Foreskin keratinocyte (primary cell): ENCODE measurements at places on chromosomes 5 and 9.

DNA sequence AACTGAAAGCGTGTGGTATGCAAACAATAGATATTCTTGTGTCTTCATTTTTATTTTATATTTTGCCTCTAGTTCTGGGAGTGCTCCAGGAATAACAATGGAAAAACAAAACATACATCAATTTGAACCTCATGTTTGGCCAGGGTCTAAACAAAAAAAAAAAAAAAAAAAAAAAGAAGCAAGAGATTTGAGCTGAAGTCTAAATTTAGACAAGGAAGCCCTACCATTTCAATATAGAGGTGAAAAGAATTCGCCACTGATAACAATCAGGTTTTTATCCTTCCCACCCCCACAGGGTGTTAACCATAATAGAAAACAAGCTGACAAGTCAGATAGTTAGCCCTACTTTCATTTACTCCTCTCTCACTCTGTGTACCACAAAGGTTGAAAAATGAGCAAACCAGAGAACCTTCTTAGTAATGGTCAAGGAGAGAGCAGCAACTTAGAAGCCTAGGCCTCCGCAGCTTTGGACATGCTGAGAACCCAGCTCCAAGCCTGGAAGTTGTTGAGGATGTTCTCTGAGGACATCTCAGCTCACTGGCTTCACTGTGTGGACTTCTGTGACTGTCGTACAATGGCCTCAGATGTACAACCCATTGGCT lies 118.2 kb upstream of the HMHB1 start:
- DNase-seq = no peak

- no peak for DNase-seq
Measured at GRCh38 chr5:73104326-73104725, 16.0 kb upstream of the TMEM171 start.

- no peak for DNase-seq
Measured at GRCh38 chr5:154486427-154486866, 8.4 kb upstream of the HAND1 start.

DNA sequence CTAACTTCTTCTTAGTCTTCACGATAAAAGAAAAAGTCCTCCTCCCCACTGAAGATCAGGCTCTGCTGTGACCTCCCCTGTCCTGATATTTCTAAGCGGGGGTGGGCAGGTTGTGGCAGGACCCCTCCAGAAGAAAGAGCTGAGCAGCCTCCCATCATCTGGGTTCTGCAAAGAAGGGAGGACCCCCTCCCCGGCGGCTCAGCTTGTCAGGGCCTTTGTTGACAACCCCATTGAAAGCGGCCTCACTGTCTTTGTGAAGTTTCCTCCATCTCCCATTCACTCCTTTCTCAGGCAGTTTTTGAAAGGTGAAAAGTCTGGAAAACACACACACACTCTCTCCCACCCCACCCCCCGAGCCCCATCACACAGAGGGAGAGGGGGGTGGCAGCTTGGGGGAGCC lies 26.2 kb upstream of the BARHL1 start:
- no peak for DNase-seq

- DNase-seq = no peak
Measured at GRCh38 chr9:135698767-135699166, 514 bp downstream of the SOHLH1 start.

- no peak for DNase-seq
Measured at GRCh38 chr5:108830705-108831276, 83.1 kb downstream of the FER start.

DNA sequence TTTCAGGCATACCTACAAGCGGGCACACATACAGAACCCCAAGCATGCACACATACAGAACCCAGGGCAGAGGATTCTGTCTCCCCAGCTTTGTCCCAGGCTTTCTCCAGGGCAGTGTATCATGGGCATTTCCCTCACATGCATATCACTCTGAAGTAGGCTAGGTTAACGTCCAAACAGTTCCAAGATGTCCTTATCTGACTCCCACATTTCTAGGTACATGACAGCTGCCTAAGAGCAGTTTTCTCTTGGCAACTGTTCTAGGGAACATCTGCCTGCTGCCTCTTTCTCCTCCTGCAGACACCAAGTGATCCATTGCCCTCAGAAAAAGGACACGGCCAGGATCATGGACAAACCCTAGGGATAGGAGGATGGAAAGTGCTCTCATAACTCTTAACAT lies 84.9 kb upstream of the NR3C1 start:
- no peak for DNase-seq

GRCh38 chr9:123174887-123175518 lies 93.4 kb downstream of the STRBP start:
- DNase-seq = no peak
